ENCODE measurements at places on chromosomes 5 and 9.
A peak's percentile ranks its signal among the peaks of the same experiment; 100 is the strongest.

- no peak for DNase-seq
Observed at GRCh38 chr9:72636621-72637020, 115.2 kb downstream of the TMC1 start.

DNA sequence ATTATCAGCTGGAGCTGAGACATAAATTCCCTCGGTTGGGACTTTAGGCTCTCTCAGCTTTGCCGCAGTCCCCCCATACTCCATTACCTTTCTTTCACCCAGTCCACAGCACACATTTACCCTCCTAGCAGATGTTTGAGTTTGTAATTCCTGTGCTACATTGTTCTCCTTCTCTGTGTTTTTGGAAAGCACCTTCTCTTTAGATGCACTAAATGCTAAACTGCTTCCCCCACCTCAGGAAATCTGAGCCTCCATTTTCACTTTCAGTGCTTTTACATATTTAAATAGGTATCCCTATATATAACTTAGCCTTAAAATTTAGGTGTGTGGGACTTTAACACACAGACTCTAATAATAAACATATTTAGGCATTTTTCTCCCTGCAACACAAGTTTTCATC lies 356.9 kb downstream of the NFIB start:
- no peak for DNase-seq

DNA sequence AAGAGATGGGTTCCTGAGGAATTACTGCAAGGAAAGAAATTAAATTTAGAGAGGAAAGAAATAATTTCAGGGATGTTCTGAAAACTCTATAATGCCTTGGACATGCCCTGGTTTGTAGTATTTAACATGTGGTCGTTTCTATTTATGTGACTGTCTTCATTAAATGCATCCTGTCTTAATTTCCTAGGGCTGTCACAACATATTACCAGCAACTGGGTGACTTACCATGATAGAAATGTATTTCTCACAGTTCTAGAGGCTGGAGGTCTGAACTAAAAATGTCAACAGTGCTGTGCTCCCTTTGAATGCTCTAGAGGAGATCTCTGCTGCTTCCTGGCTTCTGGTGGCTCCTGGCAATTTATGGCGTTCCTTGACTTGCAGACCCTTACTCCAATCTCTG lies 287.7 kb downstream of the FBXL7 start:
- no peak for DNase-seq

GRCh38 chr5:64184832-64185231 lies 19.2 kb downstream of the RNF180 start:
- DNase-seq = no peak

GRCh38 chr9:89026876-89027275 lies 35.6 kb downstream of the S1PR3 start:
- no peak for DNase-seq

GRCh38 chr5:56633950-56634349 lies 181.4 kb upstream of the MAP3K1 start:
- no peak for DNase-seq

DNA sequence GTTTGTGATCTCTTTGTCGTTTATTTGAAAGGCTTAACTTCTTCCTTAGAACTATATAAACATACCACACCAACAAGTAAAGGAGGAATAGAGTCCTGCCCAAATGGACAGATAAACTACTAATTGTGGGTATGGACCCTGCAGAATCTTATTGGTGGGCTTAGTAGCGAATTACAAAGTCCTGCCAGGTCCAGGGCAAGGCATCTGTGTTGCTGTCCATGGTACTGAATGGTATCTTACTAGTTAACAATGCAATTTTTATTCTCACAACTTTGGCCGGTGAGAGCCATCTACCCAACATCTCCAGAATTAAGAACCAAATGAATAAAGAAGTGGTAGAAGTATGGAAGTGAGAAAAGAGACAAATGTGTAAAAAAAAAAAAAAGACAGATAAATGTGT lies 1782.4 kb upstream of the WWC1 start:
- no peak for DNase-seq

DNA sequence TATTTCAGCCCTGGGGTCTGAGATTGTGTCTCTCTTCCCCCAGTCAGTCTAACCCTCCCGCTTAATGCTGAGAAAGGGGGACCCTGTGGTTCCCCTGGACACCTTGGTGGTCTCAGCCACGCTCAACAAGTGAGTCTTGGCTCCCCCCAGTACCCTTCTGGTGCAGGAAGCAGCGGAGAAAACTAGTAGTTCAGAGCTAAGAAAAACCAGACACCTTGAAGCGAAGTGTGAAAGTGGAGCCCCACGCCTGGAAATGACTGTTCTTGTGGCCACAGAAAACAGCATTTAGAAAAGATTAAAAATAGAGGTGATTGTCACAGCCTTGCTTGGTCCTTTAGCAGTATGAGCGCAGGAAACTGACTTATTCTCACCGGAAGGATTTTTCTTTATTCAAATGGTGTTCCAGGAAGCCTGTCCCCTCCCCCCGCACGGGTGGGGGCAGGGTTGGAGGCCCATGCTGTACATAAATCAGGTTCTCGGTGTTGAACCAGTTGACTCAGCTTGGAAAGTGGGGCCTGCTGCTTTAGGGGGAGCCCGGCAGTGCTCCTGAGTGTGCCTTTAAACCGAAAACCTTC lies 8.1 kb downstream of the ARPC5L start:
- peak; percentile 81 for DNase-seq

DNA sequence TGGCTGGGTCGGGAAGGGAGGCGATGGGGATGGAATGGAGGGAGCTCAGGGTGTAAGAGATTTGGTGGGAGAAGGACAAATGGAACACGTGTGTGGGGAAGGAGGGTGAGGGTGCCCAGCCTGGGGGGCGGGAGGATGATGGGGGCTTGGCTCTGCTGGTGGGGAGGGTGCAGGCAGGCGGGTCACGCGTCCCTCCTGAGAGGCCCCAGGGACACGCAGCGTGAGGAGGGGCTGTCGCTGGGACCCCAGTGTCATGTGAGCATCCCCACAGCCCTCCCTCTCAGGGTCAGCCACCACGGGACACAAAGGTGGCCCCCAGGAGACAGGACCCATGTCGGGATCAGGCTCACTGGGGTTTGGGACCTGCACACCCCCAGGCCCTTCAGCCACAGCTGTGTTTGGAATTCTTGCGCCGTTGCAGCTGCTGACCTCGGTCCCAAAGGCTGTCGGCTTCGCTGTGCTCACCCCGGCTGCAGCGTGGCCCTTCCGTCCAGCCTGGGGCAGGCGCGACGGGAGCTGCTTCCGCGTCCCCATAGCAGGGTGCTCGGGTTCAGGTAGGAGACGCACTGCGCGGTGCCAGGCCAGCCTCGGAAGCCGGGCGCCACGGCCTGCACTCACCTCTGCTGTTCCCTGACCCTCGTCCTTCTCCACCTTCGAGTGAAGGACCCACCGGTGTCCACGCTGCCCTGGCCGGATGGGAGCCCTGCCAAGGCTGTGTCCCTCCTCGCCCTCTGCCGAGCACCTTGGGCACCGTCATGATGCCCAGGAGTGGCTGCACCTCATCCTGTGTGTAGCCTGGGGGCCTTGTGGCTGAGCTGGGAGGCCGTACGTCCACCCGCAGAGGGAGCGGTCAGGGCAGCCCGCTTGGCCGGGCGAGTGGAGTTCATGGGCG lies 5.4 kb downstream of the SLC6A19 start:
- no peak for DNase-seq

DNA sequence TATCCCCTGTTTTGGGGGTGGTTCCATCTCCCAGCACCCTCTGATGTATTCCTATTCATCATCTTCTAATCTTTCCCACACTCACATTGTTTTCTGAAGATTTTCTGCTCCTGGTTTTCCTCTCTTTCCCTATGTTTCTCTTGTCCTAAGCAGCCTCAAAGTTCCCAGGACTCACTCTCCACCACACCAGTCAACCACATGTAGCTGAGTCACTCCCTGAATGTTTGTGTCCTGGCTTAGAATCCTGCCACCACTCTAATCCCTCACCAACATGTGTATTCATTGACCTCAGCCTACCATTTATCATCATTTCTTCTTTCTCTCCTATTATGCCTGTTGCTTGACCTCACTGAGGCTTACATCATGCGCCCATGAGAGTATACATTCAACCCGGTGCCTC lies 282.4 kb upstream of the ADAMTS16 start:
- no peak for DNase-seq

GRCh38 chr5:151966046-151966445 lies 41.4 kb upstream of the GLRA1 start:
- no peak for DNase-seq

GRCh38 chr9:3863686-3864085 lies 337.9 kb upstream of the RFX3 start:
- no peak for DNase-seq

GRCh38 chr5:164301708-164302107 lies 796.3 kb downstream of the MAT2B start:
- DNase-seq = no peak

GRCh38 chr5:140868721-140869554 lies at the start of gene PCDHA11:
Gene PCDHA11, plus strand, starts transcription at chr5:140868957. Its CDS starts 147 bp downstream, at chr5:140869104.
- no peak for DNase-seq

DNA sequence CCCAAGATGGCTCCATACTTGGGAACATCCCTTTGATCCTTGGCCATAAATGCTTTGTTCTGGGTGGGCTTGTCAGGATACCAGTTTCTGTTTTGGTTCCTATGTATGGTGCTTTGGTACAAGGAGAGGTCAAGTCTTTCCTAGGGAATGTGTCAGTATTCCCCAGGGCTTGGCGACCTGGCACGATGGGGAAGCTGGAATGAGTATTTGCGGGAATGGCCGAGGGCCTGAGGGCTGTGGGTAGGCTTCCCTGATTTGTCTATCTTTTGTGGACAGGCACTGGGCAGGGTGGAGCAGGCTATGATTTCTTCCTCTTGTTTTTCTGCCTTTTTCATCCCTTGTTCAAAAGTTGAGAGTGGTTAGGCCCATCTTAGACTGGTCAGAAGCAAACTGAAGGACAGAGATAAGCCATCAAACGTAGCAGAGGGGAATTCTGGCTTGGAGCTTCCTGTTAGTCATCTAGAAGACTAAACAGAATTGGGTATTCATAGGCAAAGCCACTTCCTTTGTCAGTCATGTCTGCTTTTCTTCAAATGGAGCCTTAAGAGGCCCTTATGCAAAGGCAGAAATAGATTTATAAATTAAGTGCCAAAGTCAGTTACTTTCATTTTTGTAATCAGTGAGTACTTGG lies 13.7 kb downstream of the DOCK2 start:
- peak; percentile 49 for DNase-seq

GRCh38 chr5:122846051-122846550 lies 688 bp downstream of the SNX24 start:
- DNase-seq = no peak

- DNase-seq = no peak
Observed at GRCh38 chr9:19947996-19948395, 159.2 kb upstream of the SLC24A2 start.

DNA sequence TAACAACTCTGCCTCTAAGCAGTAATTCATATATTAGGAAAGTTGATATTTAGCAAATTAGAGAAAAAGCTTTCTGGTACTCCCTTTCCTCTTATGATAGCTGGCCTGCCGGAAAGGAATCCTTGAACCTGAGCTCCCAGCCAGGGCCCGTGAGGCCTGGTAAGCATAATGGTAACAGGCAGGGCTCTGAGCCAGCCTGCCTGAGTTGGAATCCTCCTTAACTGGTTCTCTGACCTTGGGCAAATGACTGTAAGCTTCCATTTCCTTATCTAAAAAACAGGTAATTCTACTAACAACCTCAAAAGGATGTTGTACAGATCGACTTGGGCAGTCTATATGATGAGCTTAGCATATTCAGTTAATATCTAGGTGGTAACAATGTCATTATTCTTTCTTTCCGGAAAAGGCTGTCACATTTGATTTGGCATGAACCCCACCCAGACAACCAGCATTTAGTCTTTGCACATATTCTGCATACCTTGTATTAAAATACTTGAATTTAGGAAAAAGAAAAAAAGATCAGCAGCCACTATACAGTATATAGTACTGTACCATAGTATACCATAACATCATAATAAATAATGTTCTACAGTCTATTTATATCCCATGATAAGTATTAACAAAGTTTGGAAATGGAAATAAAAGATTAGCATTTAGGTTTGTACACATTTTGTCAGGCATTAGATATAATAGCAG lies 55.7 kb upstream of the MAP3K1 start:
- no peak for DNase-seq

DNA sequence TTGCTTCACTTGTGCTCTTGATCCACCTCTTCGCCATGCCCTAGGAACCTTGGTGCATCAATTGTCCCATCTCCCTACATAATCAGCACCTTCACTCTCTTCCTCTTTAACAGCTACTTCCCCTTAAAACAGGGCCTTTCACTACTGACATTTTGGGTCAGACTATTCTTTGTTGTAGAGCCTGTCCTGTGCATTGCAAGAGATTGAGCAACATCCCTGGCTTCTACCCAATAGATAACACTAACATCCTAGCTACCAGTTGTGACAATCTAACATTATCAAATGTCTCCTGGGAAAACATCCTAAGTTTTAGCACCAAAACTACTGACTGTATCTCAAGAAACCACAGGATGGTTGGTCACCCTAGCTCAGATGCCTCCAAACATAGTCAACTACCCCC lies 854.3 kb upstream of the DMAC1 start:
- no peak for DNase-seq

DNA sequence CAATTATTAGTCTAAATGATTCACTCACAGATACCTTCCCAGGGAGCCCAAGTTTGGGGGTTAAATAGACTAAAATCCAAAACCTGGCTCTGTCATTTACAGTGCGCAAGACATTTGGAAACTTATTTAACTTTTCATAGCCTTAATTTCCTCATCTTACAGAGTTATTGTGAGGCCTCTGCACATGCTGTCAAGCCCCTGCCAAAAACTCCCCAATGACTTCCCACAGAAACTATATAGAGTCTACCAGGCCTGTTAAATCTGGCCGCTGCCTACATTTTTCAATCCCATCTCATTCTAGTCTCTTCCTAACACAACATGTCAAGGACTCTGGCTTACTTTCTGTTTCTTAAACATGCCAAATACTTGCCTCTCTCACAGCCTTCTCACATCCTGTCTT lies 412.5 kb downstream of the ELAVL2 start:
- no peak for DNase-seq

Data from CD4-positive, alpha-beta T cell treated with Interleukin-6 at 100 ng/mL for 8 hours (primary cell).